ENCODE measurements at places on chromosomes 12 and 14.

- DNase-seq, result no peak
Measured at GRCh38 chr14:50947446-50947845, 3.2 kb upstream of the PYGL start.

GRCh38 chr12:48296586-48297282 is 54.0 kb downstream of the ZNF641 start:
- peak; percentile 44 for DNase-seq

GRCh38 chr12:59036347-59036746 is 116.0 kb upstream of the LRIG3 start:
- DNase-seq, result no peak

GRCh38 chr12:71786829-71787228 is 32.2 kb downstream of the RAB21 start:
- DNase-seq, result no peak

DNA sequence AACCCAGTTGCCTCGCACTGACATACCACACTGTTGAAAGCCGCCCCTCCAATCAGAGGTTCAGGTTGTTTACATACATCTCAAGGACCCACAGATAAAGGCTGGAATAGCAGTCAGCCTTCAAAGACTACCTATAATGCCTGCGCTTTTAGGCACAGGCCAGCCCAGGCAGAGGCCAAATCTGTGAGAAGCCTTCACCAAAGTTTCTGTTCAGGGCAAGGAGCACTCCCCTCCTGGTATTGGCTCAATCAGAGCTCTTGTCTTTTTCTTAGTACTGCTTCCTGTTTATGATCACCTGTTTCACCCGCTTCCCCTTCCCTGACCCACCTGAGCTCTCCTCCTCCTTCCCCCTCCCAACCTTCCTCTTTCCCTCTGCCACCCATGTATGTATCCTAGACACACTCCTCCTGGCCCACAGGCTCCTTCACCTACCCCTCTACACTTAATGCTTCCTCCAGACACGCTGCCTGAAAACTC is 34.8 kb downstream of the DUSP16 start:
- DNase-seq, result no peak

GRCh38 chr14:77124345-77125280 is 17.0 kb downstream of the ZDHHC22 start:
- peak; percentile 58 for DNase-seq

DNA sequence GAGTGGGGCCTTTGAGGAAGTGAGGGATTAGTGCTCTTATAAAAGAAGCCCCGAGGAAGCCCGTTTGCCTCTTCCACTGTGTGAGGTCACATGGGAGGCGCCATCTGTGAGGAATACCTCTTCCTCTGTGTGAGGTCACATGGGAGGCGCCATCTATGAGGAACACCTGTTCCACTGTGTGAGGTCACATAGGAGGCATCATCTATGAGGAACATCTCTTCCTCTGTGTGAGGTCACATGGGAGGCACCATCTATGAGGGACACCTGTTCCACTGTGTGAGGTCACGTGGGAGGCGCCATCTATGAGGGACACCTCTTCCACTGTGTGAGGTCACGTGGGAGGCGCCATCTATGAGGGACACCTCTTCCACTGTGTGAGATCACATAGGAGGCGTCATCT is 69.7 kb downstream of the SLC24A4 start:
- peak; percentile 48 for DNase-seq

GRCh38 chr14:53458368-53458814 is 305.3 kb upstream of the DDHD1 start:
- no peak for DNase-seq

GRCh38 chr14:90293766-90294730 is 37.7 kb downstream of the NRDE2 start:
- DNase-seq, result peak; percentile 32

GRCh38 chr12:103301642-103302591 is 193.9 kb downstream of the C12orf42 start:
- no peak for DNase-seq

- DNase-seq, result no peak
Measured at GRCh38 chr14:24958271-24958670, 91.7 kb downstream of the STXBP6 start.

GRCh38 chr12:110885152-110885840 is 35.1 kb downstream of the MYL2 start:
- no peak for DNase-seq

- no peak for DNase-seq
Measured at GRCh38 chr12:124864326-124864752, 675 bp upstream of the SCARB1 start.

DNA sequence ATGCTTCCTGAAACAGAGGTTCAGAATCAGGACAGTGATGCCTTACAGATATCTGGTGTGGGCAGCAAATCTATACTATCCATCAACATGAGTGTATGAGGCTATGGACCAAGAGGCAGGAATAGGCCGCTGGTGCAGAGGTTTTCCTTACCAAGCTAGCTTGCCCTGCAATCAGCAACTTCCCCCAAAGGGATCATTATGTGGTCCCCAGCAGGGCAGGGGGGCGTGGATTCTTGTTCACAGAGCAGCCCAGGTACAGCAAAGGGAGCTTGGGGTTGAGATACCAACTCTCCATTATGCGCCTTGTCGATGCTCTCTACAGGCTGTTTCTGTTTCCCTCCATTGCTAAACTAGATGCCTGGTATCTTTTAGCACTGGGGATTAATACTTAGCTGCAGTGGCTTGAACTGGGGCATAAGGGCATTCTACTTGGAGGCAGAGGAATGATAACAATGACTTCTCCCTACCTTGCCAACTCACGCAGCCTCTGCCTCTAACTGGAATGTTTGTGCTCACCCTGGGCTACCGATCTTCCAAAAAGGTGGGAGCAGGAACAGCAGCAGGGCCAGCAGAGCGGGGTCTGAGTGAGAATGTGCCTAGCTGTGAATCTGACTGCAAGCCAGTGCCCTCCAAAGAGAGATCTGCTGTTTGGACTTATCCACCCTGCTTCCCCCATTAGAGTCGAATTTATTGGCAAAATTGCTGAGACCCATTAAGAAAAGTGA is 10.3 kb upstream of the KRT1 start:
- no peak for DNase-seq

DNA sequence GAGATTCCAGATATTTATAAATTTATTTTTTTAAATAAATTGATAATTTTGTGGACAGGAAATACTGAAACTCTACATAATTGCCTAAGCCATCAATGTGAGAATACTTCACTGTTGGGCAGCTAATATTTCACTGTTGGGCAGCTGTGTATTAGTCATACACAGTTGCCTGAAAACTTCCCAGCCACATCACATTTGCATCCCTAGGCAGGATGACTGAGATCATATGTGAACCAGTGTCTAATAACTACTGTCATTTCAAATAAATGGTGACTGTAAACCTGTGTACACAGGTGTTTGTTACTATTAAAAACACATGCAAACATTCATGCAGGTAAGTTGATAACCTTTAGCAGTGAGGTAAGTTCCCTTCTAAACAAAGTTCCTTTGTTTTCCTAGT is 43.9 kb downstream of the TMTC3 start:
- peak; percentile 44 for DNase-seq

- no peak for DNase-seq
Measured at GRCh38 chr12:25202137-25202536, 7.1 kb downstream of the ETFRF1 start.

DNA sequence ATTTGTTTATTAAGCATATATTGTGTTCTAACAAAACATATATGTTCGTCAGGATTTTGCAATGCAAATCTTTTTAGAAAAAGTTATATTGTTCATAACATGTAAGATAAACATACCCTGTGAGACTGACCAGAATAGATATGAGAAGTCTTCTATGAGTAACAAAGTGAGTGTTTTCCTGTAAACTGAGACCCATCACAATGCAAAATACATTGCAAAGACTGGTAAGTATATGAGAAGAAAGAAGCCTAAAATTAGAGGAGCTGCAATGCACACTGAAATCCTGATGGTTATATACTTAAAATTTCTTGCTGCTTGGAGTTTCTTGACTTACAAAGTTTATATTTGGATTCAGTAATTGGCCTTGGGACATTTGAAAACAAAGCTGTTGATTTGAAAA is 6.0 kb downstream of the HMGA2 start:
- no peak for DNase-seq

DNA sequence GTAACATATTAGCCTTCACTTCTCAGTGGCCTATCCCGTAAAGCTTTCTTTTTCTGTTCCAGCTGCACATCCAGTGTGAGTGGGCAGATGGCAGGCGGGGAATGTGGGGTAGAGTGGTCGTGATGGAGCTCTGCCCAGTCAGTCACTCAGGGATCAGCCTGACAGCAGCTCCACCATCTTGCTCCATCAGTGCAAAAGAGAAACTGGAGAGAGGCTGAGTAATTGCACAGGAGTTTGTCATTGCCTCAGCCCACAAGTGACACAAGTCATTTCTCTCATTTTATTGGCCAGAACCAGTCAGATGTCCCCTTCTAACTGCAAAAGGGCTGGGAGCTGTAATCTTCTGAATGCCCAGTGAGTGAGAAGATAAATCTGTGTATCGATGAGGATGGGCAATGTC is 66.5 kb downstream of the ATP23 start:
- no peak for DNase-seq

- no peak for DNase-seq
Measured at GRCh38 chr14:68172216-68172615, 352.6 kb downstream of the RAD51B start.

GRCh38 chr12:47945341-47945728 is 18.1 kb upstream of the TMEM106C start:
- no peak for DNase-seq

DNA sequence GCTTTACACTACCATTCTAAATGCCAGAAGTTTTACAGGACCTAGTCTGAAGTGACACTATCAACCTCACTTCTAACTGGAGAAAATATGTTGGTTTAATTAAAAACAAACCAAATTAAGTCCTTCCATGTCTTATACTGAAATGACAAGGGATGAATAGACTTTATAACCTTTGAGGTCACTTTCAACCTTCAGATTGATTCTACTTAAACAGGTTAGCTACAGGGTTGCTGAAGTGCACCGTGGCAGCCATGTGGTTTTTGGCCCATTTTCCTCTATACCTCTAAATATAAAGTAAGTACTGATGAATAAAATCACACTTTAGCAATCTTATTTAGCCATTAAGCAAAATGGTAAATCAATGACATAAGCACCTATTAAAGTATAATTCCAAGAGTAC is 3.9 kb downstream of the SLC38A2 start:
- no peak for DNase-seq

DNA sequence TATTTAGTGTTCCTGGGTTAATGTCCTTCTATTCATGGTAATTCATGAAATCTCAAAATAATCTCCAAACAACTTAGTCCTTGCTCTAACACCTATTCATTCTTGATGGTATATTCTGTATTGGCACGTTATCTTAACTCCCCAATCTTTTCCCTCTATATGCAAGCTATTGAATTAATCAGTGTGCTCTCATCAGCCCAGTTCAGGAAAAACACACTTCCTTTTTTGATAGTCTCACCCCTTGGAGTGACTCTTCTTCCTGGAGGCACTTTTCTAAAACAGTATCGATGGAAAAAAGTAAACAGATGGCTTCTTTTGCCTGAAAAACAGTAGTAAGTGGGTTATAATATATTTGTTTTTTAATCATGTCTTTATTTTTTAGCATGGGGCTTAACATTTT is 28.6 kb downstream of the TULP3 start:
- DNase-seq, result no peak

GRCh38 chr12:102107970-102108369 is 11.9 kb downstream of the NUP37 start:
- DNase-seq, result no peak

DNA sequence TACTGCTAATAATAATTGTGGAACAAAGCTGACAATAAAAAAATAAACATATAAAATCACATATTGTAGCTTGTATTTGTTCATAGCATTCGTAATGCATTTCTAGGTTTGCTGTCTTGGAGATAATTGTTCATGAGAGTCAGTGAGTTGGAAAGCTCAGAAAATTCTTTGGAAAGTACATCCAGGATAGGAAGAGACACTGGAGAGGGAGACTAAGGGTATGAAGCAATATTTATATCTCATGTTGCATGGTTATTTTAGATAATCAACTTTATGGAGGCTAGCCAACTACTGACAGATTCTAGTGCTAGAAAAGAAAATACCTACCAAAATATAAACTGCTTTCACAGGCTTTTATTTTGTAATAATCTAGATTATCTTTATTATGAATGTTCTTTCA is 1095.2 kb downstream of the FSCB start:
- DNase-seq, result no peak

DNA sequence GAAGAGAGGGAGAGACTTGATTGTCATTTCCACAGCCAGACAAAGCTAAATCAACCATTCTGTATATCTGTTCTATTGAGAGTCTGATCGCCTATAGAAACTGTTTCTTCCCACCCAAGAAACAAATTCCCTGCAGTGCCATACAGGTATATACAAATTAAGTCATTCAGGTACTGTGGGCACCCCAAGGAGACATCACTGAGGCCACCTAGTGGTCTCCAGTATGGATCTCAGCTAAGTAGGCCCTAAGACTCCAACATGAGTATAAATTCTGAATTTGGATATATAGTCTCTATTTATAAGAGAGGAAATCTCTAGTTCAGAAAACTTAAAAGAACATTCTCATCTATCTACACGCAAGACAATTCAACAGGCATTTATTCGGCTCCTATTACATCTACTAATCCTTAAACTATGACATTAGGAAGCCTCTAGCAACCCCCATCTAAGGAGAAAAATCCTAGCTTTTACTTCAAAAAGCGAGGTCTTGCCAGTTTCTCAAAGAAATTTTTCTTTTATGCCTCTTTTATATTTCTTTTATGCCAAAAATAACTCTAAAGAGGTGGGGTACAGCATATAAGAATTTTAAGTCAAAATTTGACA is 62.6 kb downstream of the DCAF5 start:
- DNase-seq, result peak; percentile 41

GRCh38 chr14:37988472-37988871 is 219.2 kb upstream of the SSTR1 start:
- DNase-seq, result no peak

- DNase-seq, result no peak
Measured at GRCh38 chr12:42828836-42829235, 239.3 kb upstream of the PRICKLE1 start.
